Forelimb muscle (tissue), 1 donor: ENCODE measurements at places on chromosomes 13 and 19.

GRCh38 chr13:51136276-51136980 lies 25.4 kb upstream of the C13orf42 start:
- DNase-seq, result no peak

GRCh38 chr19:49366110-49366509 lies 2.4 kb downstream of the DKKL1 start:
- DNase-seq, result no peak

GRCh38 chr13:43551897-43552456 lies 234.8 kb downstream of the ENOX1 start:
- DNase-seq, result no peak

DNA sequence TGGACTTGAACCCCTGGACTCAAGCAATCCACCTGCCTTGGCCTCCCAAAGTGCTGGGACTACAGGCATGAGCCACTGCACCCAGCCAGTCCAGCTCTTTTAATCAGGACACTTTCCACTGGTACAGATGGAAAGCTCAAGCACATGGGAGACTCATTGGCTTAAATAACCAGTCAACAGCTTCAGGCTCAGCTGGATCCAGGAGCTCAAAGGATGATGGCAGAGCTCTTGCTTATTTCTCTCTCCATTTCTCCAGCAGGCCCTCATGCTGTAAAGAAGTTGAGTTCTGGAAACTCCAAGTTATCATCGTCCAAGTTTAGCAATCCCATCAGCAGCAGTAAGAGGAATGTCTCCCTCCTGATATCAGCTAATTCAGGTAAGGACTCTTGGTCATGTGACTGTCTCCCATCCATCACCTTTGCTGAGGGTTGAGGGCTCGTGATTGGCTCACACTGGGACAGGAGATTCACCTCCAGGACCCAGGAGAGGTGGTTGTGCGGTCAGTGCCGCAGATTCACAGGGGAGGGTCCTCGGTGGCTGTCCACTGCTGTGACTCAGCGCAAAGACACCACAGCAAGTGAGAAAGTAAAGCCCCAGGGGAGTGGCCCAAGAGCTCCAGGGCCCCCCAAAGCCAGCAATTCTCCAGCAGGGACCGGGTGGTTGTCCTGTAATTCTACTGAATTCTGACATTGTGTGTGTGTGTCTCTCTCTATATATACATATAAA lies 5.1 kb downstream of the CCL25 start:
- no peak for DNase-seq

- no peak for DNase-seq
These were observed 136.9 kb downstream of the USP12 start for GRCh38 chr13:27034678-27035111.

- DNase-seq, result no peak
These were observed 34.6 kb upstream of the SOX1 start for GRCh38 chr13:112032186-112032993.

DNA sequence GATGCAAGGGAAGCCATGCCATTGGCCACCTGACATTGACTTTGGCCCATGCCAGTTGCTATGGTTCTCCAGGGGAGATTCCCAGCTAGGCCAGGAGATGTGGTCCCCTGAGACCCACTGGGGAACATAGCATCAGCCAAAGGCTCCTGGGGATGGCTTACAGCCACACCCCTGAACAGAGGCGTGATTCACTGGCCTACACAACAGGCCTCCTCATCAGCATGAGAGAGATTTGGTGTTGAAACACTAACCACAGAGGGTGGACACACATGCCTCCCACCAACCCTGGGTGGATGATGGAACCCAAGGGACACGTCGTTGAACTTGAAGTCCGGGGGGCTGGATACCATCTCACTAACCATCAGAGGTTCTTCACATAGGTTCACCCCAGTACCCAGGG lies 14.4 kb downstream of the IQCN start:
- DNase-seq, result no peak
